ENCODE measurements at places on chromosomes 11 and 22. TPM values are rescaled to one million over a fixed set of nuclear protein-coding genes. Genes with fewer than 3 reads are reported as not detected.

OR10D3 gene
- not detected for polyA plus RNA-seq

OR8D1 gene
- polyA plus RNA-seq: not detected

SAA2 gene
- polyA plus RNA-seq: not detected

OLFML1 gene
- polyA plus RNA-seq: 0.03 TPM

NLRP14 gene
- 0.02 TPM for polyA plus RNA-seq

CECR2 gene
- polyA plus RNA-seq: 18.3 TPM

SCN4B gene
- 4.9 TPM for polyA plus RNA-seq

GSTT2 gene
- 1.5 TPM for polyA plus RNA-seq

PRMT3 gene
- polyA plus RNA-seq: 11.2 TPM

HTR3A gene
- polyA plus RNA-seq: 9.3 TPM

KRTAP5-7 gene
- polyA plus RNA-seq: not detected

CREB3L1 gene
- 6.5 TPM for polyA plus RNA-seq

CSNK2A3 gene
- polyA plus RNA-seq: 0.50 TPM

OR52N5 gene
- 0.12 TPM for polyA plus RNA-seq

ALDH3B1 gene
- 0.47 TPM for polyA plus RNA-seq

PGA5 gene
- 2.0 TPM for polyA plus RNA-seq

LAYN gene
- 4.5 TPM for polyA plus RNA-seq

CLNS1A gene
- polyA plus RNA-seq: 85.4 TPM

OR10G7 gene
- not detected for polyA plus RNA-seq

MS4A6A gene
- not detected for polyA plus RNA-seq

EIF3F gene
- polyA plus RNA-seq: 469 TPM

TMEM45B gene
- 0.08 TPM for polyA plus RNA-seq

DCHS1 gene
- polyA plus RNA-seq: 8.2 TPM

NAV2 gene
- polyA plus RNA-seq: 35.6 TPM

GRM5 gene
- 0.22 TPM for polyA plus RNA-seq

OR8G1 gene
- not detected for polyA plus RNA-seq

FAM83F gene
- 8.6 TPM for polyA plus RNA-seq

OR51B5 gene
- polyA plus RNA-seq: 0.06 TPM

MIOX gene
- 0.32 TPM for polyA plus RNA-seq

OR4S2 gene
- not detected for polyA plus RNA-seq

ADORA2A gene
- 20.3 TPM for polyA plus RNA-seq

ACTN3 gene
- polyA plus RNA-seq: 46.2 TPM

Measured in H1 (cell line).